ENCODE measurements at places on chromosomes 1 and 21.

DNA sequence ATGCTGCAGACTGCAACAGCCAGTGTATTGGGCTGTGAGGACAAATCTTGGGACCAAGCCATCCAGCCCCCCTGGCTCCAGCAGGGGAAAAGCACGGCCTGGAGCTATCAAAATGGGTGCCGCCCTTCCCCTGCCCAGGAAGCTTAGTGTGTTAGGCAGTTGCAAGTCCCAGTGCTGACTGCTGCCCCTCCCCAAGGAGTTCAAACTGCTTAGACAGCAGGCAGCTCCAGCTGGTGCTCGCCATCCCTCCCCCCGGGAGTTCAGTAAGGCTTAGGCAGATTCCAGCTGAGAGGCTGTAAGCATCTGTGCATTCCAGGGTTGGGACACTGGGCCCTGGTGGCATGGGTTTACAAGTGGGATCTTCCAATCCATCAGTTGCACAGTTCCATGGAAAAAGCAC is 579.6 kb upstream of the NR5A2 start:
- DNase-seq, result no peak

- no peak for DNase-seq
Measured at GRCh38 chr1:115189814-115190539, 100.7 kb upstream of the TSPAN2 start.

DNA sequence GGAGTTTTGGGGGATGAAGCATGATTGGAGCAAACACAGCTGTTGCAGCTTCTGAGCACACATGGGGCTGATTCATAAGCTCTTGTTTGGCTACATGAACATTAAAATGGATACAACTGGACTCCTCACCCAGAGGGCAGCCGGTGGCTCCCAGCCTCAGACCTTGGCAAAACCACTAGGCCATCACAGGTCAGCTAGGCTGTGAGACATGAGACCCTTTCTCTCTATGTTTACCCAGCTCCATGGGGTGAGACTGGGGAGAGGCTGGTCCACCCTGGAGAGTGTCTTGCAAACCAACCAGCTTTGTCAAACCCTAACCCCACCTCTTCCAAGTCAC is 388.7 kb downstream of the PTPRU start:
- no peak for DNase-seq

DNA sequence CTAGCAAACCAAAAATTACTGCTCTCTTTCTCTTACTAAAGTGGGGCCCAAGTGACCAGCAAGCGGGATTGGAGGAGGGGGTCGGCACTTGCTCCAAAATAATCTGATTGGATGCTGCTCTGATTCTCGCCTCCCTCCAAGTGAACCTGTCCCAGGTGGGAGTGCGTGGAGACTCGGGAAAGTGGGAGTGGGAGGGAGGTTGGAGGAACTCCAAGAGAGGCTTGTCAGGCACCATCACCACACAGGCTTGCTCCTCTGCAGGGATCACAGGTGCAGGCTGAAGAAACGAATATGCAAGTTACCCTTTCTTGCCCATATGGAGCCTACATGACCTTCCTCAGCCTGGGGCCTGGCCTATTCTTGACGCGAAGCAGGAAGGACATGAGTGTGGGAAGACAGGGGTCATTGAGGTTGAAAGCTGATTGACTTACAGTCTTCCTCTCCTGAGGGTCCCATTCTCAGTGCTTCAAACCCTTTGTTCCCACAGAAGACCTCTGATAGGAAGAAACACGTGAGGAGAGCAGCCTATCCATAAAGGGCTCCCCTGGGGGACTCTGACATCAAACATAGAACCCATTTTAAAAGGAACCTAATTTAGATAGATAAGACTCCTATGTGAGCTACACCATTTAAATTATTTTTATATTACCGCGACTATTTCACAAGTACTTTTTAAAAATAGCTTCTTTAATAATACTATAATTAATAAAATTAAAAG is 14.2 kb downstream of the RGS8 start:
- no peak for DNase-seq

- no peak for DNase-seq
Measured at GRCh38 chr1:209400351-209401220, 182.9 kb upstream of the CAMK1G start.
